Chondrocyte (in vitro differentiated cells): ENCODE measurements at places on chromosomes 2 and 18. TPM values are rescaled to one million over a fixed set of nuclear protein-coding genes. Genes with fewer than 3 reads are reported as not detected.

DNA sequence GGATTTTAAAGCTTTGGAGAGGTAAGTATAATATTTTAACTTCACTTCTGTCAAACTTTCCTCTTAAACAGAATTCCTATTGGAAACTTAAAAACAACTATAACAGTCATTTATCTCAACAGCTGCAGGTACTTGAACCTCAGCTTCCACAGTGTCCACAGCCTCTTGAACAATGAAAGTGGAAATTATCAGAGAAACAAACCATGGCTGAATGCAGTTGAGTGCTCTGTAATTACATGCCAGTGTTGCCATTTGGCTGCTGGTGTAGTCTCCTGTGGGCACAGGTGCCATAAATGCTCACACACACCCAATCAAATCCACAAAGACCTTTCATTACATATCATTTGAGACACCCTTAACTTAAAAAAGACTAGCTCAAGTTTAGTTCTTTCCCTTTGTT lies 125.1 kb downstream of the CPS1 start:
- no peak overlapping the region for H3K27ac ChIP-seq
- H3K4me1 ChIP-seq: peaks cover 9% of the 10 kb centered on the region
- H3K27me3 ChIP-seq: no peaks in the 10 kb centered on the region
- H3K36me3 ChIP-seq: no peaks in the 10 kb centered on the region
- DNase-seq: no peak

DNA sequence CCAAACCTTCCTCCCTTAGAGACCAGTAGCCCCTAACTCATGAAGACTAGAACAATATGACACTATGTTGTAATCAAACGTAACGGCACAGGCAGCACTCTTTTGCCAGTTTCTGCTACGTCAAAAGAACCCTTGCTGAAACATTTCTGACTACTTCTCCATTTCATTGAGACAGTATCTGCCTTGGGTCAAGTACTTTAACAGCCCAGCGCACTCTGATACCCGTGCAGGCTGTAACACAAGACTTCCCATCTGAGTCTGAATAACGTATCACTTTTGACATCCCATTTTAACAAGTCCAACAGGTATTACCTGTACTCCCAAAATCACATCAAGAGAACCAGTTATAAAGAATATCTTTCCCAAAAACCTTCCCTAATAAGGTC lies 38.4 kb downstream of the TBC1D8 start:
- H3K4me1 ChIP-seq: peaks cover 52% of the 10 kb centered on the region
- DNase-seq: no peak
- H3K27ac ChIP-seq: no peak overlapping the region
- H3K36me3 ChIP-seq: no peaks in the 10 kb centered on the region
- no peak overlapping the region for H3K4me3 ChIP-seq

DNA sequence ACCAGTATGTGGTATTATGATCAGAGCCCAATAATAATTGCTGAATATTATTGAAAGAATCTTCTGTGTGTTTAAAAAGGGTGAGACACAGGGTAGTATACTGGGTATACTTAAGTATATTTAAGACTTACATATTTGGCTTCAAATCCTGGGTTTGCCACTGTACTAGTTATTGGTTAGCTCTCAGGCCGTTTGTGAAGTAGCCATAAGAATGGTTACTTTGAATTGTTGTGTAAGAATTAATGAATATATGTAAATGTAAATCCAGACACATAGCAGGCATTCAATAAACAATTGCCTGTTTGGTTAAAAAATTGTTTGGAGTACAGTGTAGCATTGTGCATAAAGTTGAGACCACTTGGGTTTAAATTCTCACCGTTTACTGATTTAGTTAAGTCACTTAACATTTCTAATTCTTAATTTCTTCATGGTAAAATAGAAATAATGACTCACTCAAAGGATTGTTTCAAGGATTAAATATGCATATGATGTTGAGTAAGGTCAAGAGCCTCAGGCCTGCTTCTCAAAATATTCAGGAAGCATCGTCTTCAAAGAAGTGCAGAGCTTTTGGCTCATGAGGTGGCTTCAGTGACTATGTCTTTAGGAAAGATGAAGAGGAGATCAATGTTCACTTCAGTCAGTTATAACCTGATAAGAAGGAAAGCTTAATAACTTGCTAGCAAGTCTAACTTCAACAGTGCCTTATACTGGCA lies 207.9 kb upstream of the NT5C1B start:
- H3K27ac ChIP-seq: no peak overlapping the region
- peaks cover 16% of the 10 kb centered on the region for H3K4me1 ChIP-seq
- peaks cover 2% of the 10 kb centered on the region for H3K36me3 ChIP-seq
- H3K27me3 ChIP-seq: no peaks in the 10 kb centered on the region

- H3K36me3 ChIP-seq: peaks cover 5% of the 10 kb centered on the region
- H3K4me3 ChIP-seq: peak overlapping the region; percentile 94
- H3K27me3 ChIP-seq: no peaks in the 10 kb centered on the region
- peaks cover 52% of the 10 kb centered on the region for H3K4me1 ChIP-seq
These were observed 1.3 kb downstream of the HS1BP3 start for GRCh38 chr2:20649576-20649975.

DNA sequence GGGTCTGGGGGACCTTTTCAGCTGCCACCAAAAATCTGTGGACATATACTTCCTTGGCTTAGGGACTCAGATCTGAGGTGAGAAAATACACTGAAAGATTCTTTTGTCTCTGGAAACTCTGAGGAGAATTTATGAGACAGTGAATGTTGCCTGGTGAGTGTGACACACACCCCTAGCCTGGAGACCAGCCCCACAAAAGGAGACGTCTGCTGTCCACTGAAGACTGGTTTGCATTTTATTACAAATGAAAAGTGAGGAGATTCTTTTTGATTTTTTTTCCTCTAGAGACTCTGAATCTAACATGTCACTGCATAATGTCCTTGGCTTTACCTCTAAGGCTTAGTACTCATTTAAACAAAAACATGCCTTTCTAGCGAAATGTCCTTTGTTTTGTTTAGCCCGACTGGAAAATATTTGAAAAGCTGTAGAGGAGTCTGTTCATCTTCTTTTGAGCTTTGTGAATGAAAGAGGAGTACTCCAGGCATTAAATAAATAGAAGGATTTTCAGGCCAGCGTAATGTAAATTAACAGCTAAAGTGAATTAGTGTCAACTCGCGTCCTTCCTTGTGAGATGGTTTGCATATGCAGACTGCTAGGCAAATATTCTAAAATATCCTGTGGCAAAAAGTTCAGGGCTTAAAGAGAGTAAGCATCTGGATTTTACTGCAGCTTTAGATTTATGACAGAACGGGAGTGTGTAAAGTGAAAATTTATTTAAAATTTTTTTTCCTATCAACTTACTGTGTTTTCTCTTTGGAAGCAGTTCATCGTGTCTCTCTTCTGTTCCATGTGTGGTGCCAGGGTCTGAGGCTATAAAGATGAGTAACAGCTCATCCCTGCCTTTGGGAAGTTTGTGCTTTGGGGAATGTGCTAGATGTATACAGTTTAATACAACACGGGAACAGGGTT lies 125.4 kb downstream of the VWA3B start:
- no peaks in the 10 kb centered on the region for H3K36me3 ChIP-seq
- no peak for DNase-seq
- no peaks in the 10 kb centered on the region for H3K4me1 ChIP-seq
- H3K27me3 ChIP-seq: peaks cover 20% of the 10 kb centered on the region
- no peak overlapping the region for H3K27ac ChIP-seq

The FBXO15 gene
- total RNA-seq: 0.57 to 0.95 TPM (median 0.92 TPM) in 3 replicates

The DQX1 gene
- 0.34 TPM in 1 of 3 replicates, not detected in the others for total RNA-seq

DNA sequence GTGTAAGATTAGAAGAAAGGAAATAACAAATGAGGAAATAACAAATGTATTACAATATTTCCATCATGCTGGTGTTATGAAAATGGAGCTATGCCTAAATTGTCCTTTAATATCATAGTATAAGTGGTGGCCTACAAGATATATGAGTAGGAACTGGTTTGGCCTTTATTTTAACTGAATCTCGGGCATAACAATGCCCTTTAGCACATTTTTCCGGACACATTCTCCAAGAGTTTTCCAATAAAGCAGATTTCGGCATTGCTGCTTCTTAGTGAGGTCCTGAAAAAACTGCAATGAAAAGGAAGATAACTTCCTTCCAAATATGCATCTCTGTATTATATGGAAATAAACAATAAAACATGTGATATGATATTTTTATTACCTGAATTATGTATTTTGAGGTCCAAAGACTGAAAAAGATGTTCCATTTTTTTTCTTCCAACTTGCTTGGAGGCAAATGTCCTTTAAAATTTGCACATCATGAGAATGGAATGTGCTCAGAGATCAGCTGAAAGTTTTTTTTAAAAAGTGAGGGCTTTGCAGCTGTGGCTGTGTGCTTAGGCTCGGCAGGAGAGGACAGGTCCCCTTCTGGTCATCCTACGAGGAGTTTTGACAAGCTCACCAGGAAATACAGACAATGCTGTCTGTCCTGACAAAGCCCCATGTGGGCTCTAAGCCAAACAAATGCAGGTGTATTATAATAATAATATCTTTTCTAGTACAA lies 132.3 kb upstream of the RND3 start:
- peak overlapping the region; percentile 95 for H3K27ac ChIP-seq
- H3K4me1 ChIP-seq: peaks cover 58% of the 10 kb centered on the region
- DNase-seq: no peak
- no peaks in the 10 kb centered on the region for H3K27me3 ChIP-seq

DNA sequence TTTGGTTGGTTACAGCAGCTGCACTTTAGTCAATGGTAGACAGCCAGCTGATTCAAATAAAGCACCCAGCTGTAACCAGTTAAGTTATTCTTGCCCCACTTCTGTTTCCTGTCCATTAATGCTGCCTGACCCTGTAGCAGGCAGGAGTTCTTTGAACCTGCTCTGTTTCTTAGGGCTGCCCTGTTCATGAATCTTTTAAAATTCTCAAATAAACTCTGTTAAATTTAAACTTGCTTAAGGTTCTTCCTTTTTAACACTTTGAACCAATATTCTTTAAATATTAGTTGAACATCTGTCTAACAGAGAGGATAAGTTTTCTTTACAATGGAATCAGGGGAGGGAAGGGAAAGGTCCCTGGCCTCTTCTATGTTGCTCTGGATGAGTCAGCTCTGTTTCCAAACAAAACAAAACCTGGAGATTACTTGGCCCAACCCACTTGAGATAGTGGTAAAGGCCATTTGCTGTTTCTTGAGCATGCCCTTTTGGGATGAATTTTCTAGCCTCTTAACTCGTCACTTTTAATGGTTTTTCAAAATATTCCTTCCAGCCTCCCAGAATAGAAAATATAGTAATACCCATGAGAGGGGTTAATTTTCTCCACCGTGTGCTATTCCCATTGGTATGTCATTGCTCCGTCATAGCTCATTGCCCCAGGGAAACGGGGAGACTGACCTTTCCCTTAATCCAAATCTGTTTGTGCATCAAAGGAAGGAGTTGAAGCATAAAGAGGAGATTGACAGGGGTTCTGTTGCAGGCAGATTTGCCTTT lies 112.1 kb upstream of the FHL2 start:
- DNase-seq: no peak
- no peak overlapping the region for H3K4me3 ChIP-seq
- no peak overlapping the region for H3K27ac ChIP-seq
- H3K27me3 ChIP-seq: peaks cover 31% of the 10 kb centered on the region

The CYP27C1 gene
- total RNA-seq: 11.7 to 17.2 TPM (median 13.4 TPM) in 3 replicates

The HAT1 gene
- total RNA-seq: 37.9 to 64.0 TPM (median 38.1 TPM) in 3 replicates

DNA sequence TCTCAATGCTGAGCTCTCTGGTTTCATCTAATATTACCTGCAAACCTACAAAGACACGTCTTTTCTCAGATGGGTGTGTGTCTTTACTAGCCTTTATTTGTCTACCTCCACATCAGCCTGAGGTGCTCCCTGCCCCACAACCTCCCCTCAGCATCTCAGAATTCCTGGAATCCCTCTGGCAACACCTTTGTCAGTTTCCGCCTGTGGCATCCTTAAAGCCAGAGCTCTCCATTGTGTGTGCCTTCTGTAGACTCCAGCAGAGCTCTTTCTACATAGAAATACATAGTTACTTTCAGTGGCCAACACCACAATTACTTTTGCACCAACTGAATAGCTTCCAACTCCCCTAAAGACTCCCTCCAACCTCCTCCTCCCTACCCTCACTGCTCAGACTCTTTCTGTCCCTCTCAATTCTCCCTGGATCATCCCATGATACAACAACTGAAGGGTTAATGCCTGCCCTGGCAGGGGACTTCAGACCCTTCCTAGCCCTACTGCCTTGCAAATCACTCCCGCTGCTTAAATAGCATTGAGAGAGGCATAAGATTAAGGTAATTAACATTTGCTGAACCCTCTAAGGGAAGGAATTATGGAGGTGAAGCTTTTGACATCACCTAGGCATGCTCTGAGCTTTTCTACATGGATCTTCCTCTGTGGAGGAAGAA lies 39.6 kb upstream of the RMDN2 start:
- no peaks in the 10 kb centered on the region for H3K36me3 ChIP-seq
- DNase-seq: no peak
- peaks cover 11% of the 10 kb centered on the region for H3K4me1 ChIP-seq
- peaks cover 2% of the 10 kb centered on the region for H3K27me3 ChIP-seq
- no peak overlapping the region for H3K27ac ChIP-seq
- H3K4me3 ChIP-seq: no peak overlapping the region

GRCh38 chr2:119291588-119292167 lies 68.0 kb downstream of the STEAP3 start:
- H3K27me3 ChIP-seq: peaks cover 2% of the 10 kb centered on the region
- peaks cover 15% of the 10 kb centered on the region for H3K4me1 ChIP-seq
- H3K27ac ChIP-seq: no peak overlapping the region
- peaks cover under 1% of the 10 kb centered on the region for H3K36me3 ChIP-seq
- no peak overlapping the region for H3K4me3 ChIP-seq
- DNase-seq: no peak
